ENCODE measurements at places on chromosomes 1 and 21.

GRCh38 chr1:219278288-219278687 is 104.6 kb downstream of the LYPLAL1 start:
- no peak for DNase-seq

GRCh38 chr1:1889847-1890505 is 911 bp downstream of the GNB1 start:
- DNase-seq, result no peak

DNA sequence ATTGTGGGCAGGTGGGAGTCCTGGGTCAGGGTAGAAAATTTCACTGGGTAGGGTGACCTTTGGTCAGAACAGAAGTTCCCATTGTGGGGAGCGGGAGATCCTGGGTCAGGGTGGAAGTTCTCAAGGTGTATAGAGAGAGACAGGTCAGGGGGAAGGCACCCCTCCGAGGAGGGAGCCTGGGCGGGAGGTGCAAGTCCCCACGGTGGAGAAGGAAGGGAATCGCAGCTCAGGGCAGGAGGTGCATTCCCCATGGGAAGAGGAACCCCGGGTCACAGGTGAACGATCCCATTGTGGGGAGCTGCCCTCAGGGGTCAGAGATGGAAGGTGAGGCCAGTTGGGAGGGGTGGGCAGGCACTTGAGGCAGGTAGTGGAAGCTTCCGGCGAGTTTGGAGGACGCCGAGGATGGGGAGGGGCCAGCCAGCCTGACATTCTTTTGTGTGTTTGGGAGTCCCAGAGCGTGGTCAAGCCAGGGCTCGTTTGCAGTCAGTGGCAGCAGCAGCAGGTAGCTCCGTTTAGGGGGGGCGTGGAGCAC is 637 bp downstream of the LYPLA2 start:
- no peak for DNase-seq

- no peak for DNase-seq
Measured at GRCh38 chr1:221166559-221167318, 287.5 kb downstream of the HLX start.

DNA sequence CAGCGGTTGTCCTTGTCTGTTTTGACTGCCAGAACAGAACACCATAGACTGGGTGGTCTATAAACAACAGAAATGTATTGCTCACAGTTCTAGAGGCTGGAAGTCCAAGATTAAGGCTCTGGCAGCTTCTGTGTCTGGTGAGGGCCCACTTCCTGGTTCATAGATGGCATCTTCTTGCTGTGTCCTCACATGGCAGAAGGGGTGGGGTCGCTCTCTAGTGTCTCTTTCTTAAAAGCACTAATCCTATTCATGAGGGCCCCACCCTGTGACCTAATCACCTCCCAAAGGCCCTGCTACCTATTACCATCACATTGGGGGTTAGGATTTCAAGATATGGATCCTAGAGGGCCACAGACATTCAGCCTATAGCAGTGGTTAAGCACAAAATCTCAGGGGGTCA is 304.4 kb downstream of the NFIA start:
- no peak for DNase-seq

DNA sequence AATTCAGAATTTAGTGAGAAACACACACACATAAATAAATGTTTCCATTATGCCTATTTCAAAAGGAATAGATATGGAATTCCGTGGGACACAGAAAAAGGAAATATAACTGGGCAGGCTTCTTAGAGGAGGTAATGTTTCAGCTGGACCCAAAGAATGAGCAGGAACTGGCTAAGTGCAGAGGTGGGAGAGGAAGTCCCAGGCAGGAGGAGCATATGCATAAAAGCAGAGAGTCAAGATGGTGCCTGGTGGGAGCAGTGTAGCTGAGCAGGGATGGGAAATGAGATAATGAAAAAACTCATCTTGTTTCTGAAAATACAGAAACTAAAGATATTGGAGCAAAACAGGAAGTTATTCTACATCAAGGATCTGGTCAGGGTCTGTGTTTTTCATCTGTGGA is 115.2 kb upstream of the MAGI3 start:
- DNase-seq, result no peak

GRCh38 chr1:9258629-9259028 is 24.1 kb downstream of the H6PD start:
- DNase-seq, result no peak

- no peak for DNase-seq
Measured at GRCh38 chr1:111988743-111989453, 570 bp downstream of the KCND3 start.

All from right renal cortex interstitium (tissue), 3 donors.